ENCODE measurements at places on chromosomes 12 and 14.

- DNase-seq = no peak
Measured at GRCh38 chr12:63496654-63497053, 171.6 kb downstream of the DPY19L2 start.

GRCh38 chr12:88998421-88998820, 353.9 kb downstream of the DUSP6 start:
- DNase-seq = no peak

DNA sequence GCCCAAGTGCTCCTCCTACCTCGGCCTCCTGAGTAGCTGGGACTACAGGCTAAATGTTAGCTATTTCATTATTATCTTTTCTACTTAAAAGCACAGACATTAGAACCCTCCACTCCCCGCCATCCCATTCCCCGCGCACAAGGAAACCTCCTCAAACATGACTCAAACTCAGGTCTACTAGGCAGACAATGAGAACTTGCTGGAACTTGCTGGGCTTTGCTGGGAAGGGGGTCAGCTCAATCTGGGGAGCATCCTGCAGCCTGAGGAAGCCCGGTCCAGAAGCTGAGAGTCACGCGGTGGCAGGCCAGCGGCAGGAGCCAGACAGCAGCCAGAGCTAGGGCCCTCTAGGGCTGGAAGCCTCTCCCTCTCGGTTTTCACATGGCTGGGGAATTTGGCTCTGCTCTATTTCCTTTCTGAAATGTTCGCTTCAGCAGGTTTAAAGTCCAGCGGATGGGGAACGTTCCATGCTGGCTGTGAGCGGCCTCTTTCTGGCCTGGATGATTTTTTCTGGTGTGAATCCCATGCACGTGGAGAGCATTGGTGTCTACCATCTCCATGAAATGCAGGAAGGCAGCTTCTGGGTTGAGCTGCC, 68.5 kb downstream of the SLC6A12 start:
- DNase-seq = no peak

GRCh38 chr14:86619726-86620125, 1089.8 kb downstream of the FLRT2 start:
- DNase-seq = no peak

GRCh38 chr12:116143909-116144308, 133.6 kb downstream of the MED13L start:
- no peak for DNase-seq

DNA sequence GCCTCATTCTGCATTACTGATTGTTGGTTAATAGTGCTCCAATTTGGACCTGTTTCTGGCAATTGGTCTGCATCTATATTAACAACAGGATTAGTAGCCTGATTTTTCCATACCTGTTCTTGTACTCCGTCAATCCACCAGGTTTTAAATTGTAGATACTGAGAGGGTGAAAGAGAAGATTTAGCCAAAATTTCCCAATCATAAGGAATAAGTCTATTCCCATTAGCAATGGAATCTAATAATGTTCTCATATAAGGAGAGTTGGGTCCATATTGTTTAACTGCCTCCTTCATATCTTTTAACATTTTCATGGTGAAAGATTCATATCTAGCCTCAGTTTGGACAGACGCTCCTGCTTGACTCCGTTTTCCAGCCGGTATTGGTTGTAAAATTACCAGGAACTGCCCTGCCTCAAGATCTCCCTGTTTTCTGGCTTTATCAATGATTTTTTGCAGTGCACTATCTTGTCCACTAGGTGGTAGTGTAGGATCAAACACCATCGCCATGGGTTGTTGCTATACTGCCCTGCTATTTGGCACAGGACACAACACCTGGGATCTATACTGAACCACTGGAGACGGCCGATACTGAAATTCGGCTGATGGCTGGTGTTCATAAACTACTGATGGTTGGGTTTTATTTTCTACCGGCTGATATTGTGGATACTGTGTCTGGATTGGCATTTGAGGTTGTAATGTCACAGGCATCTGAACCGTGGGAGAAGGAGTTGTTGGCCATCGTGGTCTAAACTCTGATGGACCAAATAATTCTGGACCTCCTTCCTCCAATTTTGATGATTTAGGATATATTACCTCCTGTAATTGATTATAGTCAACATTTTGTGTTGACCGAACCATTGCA, 25.2 kb downstream of the DHRS4L2 start:
- peak; percentile 76 for DNase-seq

GRCh38 chr14:24964591-24964990, 85.4 kb downstream of the STXBP6 start:
- DNase-seq = no peak

DNA sequence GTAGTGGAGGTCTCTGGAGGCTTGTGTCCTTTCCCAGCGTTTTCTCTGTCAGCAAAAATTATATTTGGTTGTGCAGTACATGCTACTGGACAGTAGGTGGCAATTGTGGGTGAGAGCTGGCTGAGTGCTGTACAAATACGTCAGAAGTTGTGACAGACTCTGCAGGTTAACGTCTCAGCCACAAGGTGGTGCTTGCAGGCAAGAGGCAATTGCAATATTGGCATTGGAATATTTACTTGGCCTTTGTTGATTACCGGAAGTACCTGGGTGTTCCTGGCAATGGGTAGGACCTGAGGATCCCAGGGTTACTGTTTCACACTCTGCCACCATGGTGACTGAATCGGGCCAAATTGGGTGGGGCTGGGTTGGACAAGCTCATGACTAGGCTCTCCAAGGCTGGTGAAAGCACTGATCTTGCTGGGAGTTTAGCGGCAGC, 333.9 kb upstream of the LMO3 start:
- peak; percentile 53 for DNase-seq

GRCh38 chr12:18468246-18469075, 207.1 kb downstream of the PIK3C2G start:
- DNase-seq = no peak

GRCh38 chr12:85519163-85519562, 239.1 kb downstream of the ALX1 start:
- no peak for DNase-seq

GRCh38 chr14:61368781-61369453, 47.5 kb downstream of the PRKCH start:
- DNase-seq = no peak

DNA sequence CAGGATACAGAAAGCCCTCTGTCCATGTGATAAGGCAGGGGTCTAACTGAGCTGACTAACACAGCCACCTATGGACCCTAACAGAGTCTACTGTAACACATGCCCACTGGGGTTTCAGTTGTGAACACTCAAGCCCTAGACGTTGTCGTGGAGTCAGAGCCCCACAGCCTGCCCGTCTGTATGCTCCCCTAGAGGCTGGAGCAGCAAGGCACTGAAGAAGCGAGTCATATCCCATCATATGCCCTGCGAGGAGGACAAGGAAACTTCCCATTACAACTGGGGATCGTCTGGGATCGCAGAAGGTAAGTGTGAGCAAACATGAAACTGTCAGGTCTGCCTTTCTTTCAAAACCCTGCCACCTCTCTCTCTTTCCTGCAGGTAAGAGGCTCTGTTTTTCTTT, 138.1 kb downstream of the GPR65 start:
- DNase-seq = no peak

DNA sequence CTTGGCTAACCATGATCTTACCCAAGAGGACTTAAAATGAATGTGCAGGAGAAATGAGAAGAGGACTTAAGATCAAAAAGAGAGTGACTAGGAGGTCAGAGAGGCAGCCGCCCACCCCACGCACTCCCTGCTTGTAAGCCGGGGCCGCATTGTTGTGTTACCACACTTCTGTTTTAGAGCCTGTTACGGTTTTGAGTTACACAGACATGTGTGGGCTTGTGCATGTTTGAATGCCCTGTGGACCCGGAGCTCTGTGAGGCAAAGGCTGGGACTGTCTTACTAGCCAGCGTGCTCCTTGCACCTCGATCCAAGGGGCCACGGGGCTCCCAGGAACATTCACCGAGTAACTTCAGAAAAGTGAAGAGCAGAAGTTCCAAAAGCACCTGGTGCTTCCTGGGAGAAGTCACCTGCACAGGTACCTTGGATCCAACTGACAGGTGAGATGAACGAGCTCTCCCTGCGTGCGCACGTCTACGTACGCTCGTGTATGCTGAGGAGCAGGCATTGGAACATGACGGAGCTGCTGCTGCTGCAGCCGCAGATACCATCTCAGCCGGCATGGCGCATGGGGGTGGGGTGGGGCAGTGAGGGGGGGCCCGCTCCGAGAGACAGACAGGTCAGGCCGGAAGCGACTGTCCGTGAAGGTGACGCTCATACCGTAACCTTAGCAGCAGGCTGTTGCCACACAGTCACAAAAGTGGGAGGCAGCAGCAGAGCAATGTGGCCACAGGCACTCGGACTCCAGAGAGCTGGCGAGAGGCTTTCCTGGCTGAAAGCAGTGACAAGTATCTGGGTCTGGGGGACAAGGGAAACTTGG, 23.7 kb downstream of the SFSWAP start:
- no peak for DNase-seq

DNA sequence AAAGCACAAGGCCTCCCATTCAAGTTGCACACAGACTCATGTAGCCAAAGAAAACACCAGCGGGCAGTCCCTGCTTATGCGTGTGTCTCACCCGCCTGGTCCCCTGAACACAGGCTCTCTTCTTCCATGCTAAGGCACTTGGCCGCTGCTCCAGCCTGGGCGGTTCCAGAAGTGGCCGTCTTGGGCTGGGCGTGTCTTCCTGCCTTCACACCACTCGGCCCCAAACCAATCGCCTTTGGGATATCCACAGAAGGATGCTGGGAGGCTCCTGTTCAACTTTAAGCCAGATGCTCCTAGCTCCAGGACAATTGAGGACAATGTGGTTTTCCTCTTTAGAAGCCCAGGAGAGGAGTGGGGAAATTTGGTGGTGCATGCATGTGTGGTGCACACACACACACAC, 2.2 kb downstream of the SCARB1 start:
- no peak for DNase-seq

DNA sequence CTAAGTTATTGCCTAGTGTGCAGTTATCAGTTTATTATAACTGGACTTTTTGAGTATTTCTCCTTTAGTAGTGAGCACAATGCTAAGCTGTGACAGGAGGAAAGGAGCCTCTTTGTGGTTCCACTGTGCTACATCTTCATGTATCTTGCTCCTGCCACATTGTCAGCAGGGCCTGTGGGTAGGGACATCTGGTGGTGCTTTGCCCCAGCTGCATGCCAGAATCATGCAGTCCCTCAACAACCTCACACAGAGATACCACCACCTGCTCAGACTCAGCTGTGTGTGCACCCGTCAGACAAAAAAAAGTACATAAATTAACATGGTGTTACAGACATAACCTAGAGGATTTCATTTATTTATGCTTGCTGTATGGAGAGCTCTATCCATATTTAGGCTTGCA, 51.1 kb downstream of the MIS18BP1 start:
- DNase-seq = peak; percentile 0
